Memory B cell (primary cell): ENCODE measurements at places on chromosomes 13 and 19.

GRCh38 chr13:61021838-61022237, 393.8 kb downstream of the PCDH20 start:
- no peak for DNase-seq

DNA sequence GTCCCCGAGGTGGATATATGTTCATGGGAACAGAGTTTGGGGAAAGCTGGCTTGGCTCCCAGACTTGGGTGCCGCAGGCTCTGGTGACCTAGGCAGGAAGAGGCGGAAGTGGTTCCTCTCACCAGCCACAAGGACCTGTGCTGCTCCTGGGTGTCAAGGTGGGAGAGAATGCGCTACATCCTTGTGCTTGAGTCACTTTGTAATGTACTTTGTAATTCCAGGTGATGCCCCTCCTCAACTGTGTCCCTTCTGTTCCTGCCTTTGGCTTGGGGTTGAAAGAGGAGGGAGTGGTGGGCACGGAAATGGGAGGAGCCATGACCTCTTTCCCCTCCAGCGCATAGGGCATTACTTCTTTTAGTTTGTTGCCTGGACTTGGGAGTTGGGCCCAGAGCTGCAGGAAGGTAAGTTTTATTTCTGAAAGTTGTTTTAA, 10.9 kb downstream of the GARRE1 start:
- DNase-seq, result no peak

GRCh38 chr19:19591133-19591825, 27.2 kb downstream of the PBX4 start:
- DNase-seq, result peak; percentile 66

DNA sequence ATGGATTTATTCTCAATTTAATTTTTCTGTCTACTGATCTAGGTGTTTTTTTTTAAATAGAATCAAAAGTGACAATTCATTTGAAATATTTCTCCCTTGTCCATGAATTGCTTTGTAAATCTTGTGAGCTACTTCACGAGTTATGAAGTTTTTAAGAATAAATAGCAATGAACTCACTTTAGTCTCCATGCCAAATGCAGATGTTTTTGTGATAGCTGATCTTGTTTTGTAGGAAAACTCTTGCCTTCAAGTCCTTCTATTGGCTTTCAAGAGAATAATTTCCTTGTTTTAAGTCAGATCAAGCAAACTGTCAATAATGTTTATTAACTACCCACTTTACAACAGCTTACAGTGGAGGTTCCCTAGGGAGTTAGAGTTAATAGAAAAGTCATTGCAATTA, 99.8 kb downstream of the ITGBL1 start:
- DNase-seq, result no peak

- DNase-seq, result no peak
Measured at GRCh38 chr19:30784850-30785457, 412.8 kb downstream of the ZNF536 start.

- DNase-seq, result peak; percentile 45
Measured at GRCh38 chr13:41668130-41668757, 210.9 kb downstream of the RGCC start.

- DNase-seq, result no peak
Measured at GRCh38 chr19:32388393-32388855, 17.1 kb upstream of the DPY19L3 start.

GRCh38 chr19:4430760-4431159, 26.8 kb downstream of the UBXN6 start:
- peak; percentile 46 for DNase-seq

DNA sequence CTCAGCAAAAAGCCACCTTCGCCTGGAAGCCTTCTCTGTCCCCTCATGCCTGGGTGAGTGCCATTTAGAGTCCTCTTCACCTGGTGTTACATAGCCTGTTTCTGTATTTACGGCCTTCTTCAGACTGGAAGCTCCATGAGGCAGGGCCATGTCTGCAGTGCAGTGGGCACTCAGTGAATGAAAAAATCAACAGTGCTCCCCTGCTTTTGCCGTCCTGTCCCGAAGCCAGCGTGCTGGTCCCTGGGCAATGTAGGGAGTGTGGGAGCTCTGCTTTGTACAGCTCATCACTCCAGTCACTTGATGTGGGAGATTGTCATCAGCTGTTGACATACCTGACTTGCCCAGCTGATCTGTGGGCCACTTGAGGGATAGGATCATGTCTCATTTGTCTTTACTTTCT, 129.0 kb upstream of the TSHZ3 start:
- DNase-seq, result no peak

DNA sequence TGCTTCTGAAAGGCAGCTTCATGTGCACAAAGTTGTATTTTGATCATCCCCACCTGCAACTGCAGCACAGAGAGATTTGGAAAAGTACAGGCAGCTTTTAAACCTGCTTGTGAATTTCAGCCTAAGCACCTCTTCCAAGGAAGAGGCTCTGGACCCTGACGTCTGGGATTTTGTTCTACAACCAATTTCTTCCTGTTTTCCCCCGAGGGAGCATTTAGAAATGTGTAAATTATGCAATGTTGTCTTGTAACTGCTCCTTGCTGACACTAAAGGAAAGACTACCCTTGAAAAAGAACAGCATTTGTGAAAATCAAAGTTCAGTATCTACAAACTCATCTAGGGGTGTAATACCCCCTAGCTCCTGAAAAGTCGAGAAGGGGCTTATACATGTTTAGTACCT, 15.4 kb downstream of the MED26 start:
- no peak for DNase-seq

GRCh38 chr13:30535046-30535445, 69.3 kb upstream of the HMGB1 start:
- no peak for DNase-seq

DNA sequence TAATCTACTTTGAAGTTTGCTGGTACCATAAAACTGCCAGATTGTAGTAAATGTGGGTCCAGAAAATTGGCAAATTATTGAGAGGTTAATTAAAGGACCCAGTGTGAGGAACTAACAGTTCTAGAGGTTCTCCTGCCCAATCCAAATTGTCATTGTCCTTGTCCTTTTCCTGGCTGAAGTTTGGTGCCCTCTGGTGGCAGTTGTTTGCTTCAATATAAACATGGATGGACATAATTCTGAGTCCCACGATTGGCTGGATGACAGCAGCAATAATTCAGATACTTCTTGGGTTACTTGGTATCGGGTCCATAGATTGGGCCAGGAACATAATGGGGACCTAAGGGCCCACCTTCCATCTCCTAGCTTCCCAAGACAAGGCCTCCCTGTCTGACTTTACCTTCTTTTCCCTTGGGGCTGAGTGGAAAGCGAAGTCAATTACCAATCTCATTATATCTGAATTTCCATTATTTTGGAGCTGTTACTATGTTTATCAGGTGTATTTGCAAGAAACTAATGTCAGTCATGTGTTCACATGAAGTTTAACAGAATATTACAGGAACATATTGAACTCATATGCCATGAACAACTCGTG, 33.8 kb upstream of the GARRE1 start:
- peak; percentile 57 for DNase-seq

DNA sequence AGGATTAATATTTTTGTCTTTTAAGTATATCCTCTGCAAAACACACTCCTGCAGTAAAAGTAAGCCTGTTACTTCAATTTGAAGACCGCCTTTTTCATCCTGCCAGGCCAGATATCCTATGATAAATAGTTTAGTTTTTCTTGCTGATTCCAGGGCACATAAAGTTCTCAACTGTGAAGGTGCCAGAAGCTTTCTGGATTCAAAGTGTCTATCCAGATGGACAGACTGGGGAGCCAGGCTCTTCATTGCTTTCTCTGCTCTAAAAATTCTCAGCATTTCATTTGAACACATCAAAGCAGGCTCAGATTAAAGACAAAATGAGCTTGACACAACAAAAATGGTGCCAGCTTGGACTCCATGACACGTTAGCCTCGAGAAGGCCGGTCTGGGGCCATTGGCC, 53.6 kb upstream of the UBL3 start:
- DNase-seq, result no peak

GRCh38 chr19:8085598-8086408, 33.2 kb downstream of the CCL25 start:
- DNase-seq, result no peak

DNA sequence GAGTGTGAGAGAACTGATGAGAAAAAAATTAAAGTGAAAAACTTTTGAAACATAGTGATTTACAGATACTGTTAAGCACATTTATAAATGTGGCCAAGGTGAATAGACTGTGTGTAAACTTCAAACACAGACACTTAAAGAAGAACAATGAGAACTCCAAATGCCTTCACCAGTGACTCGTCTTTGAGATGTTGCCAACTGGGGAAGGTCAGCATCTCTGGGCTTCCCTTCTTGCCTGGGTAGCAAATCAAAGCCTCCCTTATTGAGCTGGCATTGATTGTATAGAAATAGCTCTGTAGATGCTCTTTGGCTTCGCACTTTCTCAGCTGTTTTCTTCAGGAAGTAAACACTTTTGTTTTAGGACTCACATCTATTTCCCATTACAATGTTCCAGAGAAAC, 177.3 kb upstream of the SGCG start:
- no peak for DNase-seq

GRCh38 chr13:80399340-80400163, 58.6 kb upstream of the SPRY2 start:
- peak; percentile 1 for DNase-seq

- DNase-seq, result no peak
Measured at GRCh38 chr13:43203781-43204180, 180.4 kb downstream of the DNAJC15 start.

DNA sequence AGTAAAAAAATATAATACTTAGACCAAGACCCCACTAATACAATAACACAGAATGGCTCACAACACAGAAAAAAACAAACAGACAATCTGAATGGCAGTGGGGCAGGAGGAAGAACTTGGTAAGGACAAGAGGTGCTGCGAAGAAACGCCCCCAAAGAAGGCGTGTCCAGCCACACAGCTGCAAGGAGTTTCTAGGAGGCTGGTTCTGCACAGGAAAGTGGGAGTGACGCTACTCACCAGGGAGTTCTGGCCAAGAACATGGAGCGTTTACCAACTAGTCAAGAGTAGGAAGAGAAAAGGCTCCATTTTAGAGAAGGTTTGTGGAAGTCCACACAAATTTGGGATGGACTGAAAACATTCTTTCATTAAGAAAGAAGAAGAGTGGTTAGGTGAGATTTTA, 95.3 kb upstream of the SLC15A1 start:
- DNase-seq, result no peak

DNA sequence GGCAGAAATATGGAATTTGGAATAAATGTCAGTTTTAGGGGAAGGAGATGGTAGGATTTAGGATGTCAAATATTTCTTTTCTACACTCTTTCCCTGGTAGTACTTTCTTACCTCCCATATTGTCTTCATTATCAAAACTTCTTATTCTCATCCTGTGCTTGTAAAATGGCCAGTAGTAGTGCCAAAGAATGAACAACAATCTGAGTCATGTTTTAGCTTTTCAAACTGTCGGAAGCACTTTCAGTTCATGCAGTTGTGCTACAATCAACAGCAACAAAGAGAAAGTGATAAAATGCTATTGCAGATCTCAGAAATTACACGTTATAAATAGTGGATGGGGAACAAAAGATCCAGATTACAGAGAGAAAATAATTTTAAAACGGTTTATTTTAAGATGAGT, 193.7 kb upstream of the RXFP2 start:
- no peak for DNase-seq

GRCh38 chr19:6587998-6588507, 2.9 kb downstream of the CD70 start:
- peak; percentile 49 for DNase-seq

GRCh38 chr13:23763318-23763717, 125.9 kb downstream of the MIPEP start:
- DNase-seq, result no peak

DNA sequence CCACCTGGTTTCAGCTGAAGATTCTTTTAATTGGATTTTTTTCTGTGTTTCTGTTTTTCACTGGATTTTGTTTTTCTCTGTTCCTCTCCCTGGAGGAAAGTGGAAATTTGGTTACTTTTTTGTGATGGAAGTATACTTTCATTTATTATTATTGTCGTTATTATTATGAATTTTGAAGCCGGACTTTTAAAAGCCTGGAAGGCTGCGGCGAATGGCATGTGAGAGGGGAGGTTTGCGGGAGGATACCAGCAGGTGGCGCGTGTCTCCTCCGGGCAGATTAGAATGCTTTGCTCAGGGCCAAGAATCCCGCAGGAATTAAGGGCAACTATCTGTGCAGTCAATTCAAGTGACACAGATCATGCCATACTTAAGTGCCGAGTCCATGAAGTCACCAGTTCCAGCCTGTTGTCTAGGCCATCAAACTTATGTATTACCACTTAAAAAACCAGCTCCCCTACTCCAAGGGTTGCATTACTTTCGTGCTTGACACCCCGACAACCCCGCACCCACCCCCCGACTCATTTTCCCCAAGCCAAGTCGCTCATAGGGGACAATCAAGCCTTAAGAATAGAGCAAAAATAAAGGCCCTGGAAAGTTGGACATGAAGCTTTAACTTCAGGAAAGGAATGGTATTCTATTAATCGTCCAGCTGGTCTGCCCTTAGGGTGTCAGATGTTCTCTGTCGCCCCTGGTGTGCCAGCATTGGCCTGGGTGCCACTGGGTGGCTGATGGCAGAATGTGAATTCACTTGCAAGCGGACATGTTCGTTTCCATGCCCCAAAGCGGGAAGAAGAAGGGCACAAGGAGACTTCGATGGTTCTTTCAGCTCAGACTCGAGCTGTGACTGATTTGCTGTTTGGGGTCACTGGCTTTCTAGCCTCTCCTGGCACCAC, 1.3 kb upstream of the LRCH1 start:
- DNase-seq, result peak; percentile 71

DNA sequence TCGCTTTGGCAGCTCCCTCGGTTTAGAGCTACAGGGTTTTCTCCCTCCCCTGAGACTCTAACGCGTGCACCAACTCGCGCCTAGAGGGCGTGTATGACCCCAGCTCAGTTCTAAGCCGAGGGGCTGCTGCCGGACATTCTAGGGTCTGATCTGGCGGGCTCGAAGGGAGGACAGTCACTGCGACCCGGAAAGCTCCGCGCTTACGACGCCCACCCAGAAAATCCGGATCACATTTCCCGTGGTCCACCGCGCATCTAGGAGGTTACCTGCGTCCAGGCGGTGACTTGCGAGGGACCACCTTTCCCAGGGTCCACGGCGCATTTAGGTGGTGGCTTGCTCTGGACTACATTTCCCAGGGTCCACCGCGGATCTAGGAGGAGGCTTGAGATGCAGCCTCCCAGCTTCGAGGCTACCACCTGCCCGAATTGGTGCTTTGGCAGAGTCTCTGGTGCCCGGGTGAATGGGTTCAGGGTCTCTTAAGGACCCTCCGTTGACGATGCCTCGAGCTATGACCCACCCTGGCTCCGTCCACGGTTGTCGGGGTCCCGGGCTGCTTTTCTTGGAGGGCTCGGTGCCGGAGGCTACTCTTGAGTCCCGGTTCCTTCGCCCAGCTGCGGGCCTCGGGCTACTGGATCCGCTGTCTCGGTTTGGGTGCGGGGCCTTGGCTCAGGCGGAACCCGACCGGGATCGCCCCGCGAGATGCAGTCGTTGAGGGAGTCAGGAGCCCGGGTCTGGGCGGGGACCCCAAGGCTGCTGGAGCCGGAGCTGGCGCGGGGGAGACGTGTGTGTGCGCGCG, 30.5 kb downstream of the ZNF146 start:
- no peak for DNase-seq

DNA sequence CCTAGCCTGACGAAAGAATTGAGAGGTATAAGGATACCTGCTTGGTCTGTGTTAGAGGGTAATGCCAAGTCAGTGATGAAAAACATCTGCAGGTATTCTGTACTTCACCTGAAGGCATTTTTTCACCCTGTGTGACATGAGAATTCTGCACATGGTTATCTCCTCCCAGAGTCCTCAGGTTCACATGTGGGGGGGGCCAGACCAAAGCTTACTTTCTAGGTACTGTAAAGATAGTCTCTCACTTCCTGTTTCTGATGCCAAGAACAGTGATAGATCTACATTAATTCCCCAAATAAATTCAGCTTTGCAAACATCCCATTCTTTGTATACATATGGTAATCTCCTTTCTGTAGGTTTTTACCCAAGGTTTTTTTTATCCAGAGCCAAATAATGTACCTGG, 53.4 kb downstream of the GPC6 start:
- DNase-seq, result no peak
